Hippocampal formation (tissue), 2 donors: ENCODE measurements at places on chromosomes 2 and 18.

DNA sequence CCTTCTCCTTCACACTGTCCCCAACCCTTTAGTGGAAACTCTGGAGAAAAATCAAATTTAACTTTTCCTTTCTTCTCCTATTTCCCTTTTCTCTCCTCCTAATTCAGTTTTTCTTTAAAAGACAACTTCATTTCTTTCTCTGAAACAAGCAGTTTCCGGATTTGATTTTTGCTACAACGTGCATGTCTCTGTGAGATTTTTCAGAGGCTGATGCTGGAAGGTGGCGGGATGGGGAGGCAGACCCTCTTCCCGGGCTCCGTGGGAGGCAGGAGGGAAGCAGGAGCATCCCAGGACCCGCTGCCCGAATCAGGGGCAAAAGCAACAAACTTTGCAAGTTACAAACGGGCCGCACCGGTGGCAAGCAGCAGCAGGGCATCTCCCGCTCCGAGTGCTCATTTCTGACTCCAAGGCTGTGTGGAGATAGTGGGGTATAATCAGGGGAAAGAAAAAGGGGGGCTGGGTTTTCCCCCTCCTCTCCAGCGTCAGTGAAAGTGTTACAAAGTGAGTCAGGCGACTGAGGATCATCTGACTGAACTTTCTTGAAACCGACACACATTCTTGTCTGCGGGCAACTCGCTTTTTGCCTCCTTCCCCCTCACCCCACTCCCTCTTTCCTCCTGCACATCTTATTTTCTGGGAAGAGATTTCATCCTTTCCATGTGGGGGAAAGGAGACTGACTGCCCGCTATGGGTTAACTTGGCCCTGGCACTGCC, 6.4 kb downstream of the ZEB2 start:
- DNase-seq = no peak

- no peak for DNase-seq
These were observed 637 bp upstream of the SFT2D3 start for GRCh38 chr2:127700527-127701192.

- no peak for DNase-seq
These were observed 320.6 kb upstream of the RAB12 start for GRCh38 chr18:8288472-8289195.

- DNase-seq = peak; percentile 30
These were observed 26.8 kb downstream of the MPHOSPH10 start for GRCh38 chr2:71157124-71157793.

DNA sequence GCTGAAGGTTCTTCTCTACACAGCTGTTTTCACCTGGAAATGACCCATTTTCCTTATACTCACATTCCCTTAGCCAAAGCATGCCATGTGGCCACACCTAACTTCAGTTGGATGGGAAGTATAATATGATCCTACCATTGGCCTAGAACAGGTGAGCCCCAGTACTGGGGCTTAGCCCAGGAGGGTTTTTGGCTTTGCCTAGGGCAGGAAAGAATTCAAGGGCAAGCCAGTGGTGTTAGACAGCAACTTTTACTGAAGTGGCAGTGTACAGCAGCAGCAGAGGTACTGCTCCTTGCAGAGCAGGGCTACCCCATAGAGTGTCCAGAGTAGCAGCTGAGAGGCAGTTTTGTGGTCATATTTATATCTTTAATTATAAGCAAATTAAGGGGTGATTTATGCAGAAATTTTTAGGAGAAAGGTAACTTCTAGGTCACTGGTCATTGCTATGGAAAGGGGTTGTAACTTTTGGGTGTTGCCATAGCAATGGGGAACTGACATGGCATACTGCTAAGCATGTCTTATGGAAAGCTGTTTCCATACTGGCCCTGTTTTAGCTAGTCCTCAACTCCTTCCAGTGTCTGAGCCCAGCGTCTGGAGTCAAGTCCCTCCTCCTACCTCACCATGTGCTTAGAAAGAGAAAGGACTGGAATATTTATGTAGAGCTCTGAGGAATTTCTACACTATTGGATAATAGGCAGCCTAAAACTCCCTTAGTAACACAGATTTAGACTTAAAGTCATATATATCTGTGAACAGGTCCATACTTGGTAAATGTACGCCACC, 109.0 kb upstream of the DTNA start:
- DNase-seq = no peak

GRCh38 chr2:195575879-195576401, 81.1 kb upstream of the SLC39A10 start:
- no peak for DNase-seq

DNA sequence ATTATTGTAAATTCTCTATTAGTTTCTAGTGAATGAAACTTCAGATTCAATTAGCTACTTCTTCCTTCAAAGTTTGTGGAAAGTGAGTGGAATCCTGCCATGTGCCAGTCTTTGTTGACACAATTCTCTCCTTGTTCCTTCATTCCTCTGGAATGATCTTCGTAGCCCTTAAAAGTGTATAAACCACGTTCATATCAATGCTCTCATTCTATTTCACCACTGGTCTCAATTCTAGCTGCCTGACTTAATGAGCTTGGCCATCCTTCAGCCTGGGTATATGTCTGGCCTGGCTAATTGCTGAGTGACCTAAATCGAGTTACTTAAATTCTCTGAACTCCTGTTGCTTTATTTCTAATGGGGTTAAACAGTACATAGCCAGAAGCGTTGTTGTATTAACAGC, 43.5 kb downstream of the INSIG2 start:
- no peak for DNase-seq
